Activated T-cell treated with anti-CD3 and anti-CD28 coated beads, Interleukin-2, amount 50 U/mL, for 48 hours (primary cell): ENCODE measurements at places on chromosomes 12 and 14.

- no peak for DNase-seq
Observed at GRCh38 chr12:55822228-55822627, 4.4 kb downstream of the ORMDL2 start.

DNA sequence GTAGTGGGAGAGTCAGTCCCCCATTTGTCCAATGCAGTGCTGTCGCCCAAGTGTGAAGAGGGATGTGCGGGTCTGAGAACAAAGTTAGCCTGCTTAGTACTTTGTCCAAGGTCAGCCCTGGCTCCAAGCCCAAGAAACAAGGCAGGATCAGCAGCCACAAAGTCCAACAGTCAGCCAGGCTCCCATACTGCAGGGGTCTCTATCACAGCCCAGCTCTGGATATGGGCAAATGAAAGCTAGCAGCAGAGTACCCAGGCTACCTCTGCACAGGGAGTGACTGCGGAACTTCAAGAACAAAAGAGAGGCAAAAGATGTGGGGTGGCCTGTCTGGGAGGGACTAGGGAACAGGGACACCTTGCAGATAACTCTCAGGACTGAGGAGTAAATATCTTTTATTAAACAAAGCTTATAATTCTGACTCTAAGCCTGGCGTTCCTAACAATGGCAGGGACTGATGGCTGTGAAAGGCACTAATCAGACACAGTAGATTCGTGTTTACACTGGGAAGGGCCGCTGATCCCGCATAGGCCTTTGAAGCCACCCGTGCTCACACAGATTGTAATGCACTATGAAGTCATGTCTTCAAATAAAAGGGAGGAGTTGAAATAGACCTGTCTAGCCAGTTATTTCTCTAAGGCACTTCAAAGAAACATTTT is 91.0 kb upstream of the EEA1 start:
- DNase-seq, result no peak

GRCh38 chr14:65287264-65288131 is 125.0 kb upstream of the FUT8 start:
- peak; percentile 86 for DNase-seq

- no peak for DNase-seq
Observed at GRCh38 chr14:101503431-101504095, 57.7 kb upstream of the DIO3 start.

DNA sequence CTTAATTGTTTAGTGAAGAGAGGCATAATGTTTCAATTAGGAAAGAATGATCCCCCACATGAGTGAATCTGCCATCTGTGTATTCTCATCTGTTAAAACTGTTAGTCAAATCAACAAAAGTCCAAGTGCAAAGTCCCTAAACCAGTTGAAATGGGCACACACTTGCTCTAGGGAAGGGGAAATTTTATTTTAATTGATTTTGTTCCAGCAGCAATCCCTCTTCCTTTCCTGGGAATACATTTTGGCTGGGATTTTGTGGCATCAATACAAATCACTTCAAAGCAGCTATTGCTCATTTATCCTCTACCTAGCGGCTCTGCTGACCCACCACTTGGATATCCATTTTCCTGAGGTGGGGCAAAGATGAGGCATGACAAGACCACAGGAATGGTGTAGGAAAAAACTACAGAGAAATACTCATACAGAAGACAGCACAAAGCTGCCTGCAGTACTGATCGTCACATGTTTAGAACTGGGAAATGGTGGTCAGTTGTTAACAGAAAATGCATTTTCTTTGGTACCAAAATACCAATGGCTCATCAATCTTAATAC is 9.8 kb upstream of the SSTR1 start:
- DNase-seq, result no peak

GRCh38 chr12:9851927-9852326 is 17.2 kb downstream of the CLEC2B start:
- no peak for DNase-seq

- no peak for DNase-seq
Observed at GRCh38 chr14:62301911-62302310, 539.7 kb downstream of the SNAPC1 start.
